AG09319 (cell line): ENCODE measurements at places on chromosomes 2 and 18.

GRCh38 chr2:46067501-46068305, 229.5 kb upstream of the EPAS1 start:
- DNase-seq, result peak; percentile 94

DNA sequence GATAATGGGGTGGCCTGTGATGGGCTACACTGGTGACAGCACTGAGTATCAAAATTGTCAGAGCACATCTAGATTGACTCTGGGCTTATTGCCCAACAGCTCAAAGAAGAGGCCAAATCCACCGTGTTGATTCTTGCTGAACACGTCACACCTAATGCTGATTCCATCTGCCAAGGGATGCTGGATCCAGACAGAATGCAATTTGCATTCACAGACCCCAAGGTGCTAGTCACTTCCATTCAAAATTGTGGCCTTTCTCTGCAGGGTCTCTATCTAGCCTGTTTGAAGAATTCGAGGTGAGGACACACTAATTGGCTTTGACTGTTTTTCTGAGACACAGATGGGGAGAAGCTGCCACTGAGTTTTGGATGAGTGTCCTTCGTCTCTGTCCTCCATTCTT, 13.5 kb upstream of the GPR39 start:
- DNase-seq, result no peak

- DNase-seq, result no peak
Observed at GRCh38 chr18:34803877-34804400, 93.8 kb downstream of the DTNA start.

- no peak for DNase-seq
Observed at GRCh38 chr18:12377556-12378197, 650 bp upstream of the AFG3L2 start.

GRCh38 chr2:127508631-127509034, 17.7 kb downstream of the IWS1 start:
- DNase-seq, result peak; percentile 95

GRCh38 chr2:240431661-240432424, 3.6 kb upstream of the GPC1 start:
- no peak for DNase-seq

GRCh38 chr18:57922885-57923284, 119.8 kb upstream of the ATP8B1 start:
- DNase-seq, result no peak

- DNase-seq, result no peak
Observed at GRCh38 chr2:65021709-65022108, 32.5 kb downstream of the SLC1A4 start.

- no peak for DNase-seq
Observed at GRCh38 chr2:205969584-205969983, 116.4 kb downstream of the INO80D start.

DNA sequence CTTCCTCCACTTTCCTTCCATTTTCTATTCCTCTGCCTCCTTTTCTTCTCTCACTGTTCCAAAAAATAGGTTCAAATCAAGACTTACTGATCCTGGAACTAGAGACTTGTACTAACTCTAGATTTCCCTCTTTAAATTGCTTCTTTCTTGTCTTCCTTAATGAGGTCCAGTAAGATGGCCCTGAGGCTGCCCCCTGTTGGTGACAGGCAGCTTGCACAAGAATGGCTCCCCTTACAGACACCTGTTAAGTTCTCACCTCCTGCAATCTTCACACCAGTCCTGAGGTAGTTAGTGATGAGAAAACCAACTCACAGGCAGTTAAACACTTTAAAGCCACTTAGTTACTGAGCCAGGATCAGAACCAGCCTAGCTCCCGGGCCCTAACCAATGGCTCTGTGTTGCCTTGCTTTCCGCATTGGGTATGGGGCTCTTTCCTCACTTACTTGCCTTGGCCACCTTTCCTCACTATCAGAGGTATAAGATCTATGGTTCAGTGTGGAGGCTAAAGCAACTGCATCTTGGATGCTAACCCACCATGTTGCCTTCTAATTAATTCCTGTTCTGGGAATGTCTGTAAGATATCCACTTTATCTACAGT, 130.6 kb downstream of the AKAIN1 start:
- no peak for DNase-seq

- no peak for DNase-seq
Observed at GRCh38 chr2:237306787-237307170, 107.2 kb downstream of the COL6A3 start.

DNA sequence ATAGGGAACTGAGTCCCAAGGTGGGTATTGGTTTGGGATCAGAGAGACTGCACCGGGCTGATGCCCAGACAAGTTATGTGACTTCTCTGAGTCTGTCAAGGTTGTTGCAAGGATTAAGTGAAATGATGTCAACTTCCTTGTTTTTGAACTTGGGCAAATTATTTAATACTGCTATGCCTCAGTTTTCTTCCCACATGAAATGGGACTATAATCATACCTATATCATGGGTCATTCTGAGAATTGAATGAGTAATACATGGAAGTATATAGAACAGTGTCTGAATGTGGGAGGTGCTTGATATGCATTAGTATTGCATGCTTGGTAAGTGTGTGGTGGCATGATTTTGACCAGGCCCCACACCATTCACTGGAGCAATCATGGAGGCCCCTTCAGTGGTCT, 99.0 kb downstream of the PRKCE start:
- DNase-seq, result no peak

DNA sequence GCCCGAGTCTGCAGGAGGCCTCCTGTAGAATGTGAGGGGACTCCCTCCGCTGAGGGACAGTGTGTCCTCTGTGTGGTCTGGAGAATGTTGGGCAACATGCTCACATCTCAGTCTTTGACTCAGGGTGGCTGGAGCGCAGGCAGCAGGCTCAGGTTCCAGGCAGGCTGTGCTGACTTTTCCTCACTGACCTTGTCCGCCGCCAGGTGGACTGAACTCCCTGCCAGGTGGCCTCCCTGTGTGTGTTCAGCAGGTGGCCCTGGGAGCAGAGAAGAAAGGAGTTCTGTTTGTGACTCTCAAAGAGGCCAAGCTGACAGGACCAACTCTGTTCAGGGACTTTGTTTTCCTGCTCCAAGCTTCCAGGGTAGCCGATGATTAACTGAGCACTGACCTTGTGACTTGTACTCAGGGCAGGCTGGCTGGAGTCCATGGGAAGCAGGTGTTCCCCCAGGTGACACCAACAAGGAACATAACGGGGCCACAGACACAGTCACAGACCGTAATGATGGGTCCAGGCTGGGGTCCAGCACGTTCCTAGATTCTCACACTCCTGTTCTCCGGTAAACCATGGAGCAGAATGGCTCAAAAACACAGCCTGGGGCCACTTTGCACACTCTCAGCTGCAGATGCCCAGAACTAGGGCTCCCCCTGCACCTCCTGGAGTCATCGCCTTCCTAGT, 439.8 kb downstream of the RNF144A start:
- no peak for DNase-seq

DNA sequence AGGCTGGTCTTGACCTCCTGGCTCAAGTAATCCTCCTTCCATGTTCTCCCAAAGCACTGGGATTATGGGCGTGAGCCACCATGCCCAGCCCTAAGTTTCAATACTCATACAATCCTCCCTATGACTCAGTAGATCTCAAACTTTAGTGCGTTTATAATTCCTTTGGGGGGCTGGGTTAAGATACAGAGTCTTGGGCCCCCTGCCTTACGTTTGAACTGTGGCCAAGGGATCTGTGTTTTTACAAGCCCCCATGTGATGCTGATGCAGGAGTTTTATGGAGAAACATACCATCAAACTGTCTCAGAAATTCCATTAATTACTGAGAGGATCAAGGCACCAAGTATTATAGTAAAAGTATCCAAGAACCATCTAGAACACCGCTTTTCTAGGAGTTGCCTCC, 38.2 kb upstream of the FAM136A start:
- DNase-seq, result no peak

DNA sequence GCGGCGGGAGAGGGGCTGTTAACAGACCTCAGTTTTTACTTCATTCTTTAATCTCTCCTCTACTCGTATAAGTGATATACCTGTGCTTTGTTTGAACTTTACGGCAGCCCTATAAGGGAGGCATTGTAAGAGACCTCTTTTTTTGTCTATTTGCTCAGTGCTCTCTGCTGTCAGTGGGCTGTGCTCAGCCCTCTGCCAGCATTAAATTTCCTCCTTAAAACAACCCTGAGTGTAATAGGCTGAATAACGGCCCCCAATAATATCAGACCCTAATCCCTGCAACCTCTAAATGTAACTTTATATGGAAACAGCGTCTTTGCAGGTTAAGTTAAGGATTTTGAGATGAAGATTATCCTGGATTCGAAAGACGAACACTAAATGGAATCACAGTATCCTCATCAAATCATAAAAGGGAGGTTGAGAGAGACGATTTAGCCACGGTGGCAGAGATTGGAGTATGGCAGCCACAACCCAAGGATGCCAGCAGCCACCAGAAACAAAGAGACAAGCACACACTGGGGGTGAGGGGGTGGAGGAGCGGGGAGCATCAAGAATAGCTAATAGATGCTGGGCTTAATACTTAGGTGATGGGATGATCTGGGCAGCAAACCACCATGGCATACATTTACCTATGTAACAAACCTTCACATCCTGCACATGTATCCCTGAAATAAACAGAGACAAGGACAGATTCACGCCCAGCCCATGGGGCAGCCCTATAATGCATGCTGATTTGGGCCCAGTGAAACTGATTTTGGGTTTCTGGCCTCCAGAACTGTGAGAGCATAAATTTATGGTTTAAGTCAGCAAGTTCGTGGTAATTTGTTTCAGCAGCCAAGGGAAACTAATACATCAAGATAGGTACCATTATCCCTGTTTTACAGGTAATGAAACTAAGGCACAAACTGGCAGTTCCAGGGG, 894 bp upstream of the FARSB start:
- DNase-seq, result no peak
